ENCODE measurements at places on chromosomes 4 and X.

- peak; percentile 80 for DNase-seq
Observed at GRCh38 chr4:72768364-72768763, 199.3 kb upstream of the ADAMTS3 start.

DNA sequence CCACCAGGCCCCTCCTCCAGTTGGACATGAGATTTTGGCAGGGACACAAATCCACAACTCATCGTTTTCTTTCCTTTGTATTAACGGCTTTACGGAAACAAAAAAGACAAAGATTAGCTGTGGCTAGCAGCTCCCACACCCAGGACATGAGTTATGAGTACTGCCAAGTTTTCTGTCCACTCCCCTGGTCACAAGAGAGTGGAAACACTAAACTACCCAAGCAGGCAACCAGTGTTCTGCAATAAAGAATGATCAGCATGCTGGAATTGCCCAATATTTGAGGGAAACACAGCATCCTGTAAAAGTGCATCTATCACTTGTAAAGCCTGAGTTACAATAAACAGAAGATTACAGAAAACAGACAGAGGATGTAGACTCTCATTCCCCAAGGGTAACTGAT is 358.4 kb downstream of the NLGN4X start:
- no peak for DNase-seq

DNA sequence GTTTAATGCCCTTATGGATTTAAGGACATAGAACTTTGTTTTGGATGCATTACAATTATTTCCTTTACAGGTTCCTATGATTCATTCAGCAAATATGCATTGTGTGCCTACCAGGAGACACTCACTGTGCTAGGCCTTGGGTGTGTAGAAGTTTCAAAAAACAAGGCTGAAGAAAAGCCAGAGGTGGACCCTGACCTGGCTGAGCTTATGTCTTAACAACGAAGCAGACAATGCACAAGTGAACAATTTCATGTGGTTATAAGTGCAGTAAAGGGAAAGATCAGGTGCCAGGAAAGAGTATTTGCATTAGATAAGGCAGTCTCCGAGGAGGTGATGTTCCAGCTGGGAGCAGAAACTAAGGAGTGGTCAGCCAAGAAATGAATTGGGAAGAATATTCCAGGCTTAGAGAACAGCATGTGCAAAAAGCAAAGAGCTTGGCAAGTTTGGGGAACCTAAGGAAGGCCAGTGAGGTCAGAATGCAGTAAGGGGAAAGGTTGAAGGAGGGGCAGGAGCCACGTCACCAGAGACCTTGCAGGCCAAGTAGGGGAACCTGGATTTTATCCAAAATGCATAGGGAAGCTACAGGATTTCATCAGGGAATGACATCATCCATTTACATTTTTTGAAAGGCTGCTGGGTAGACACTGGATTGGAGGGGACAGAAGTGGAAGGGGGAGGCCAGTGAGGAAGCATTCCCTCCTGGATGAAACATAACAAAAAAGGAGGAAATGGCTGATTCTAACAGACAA is 193.6 kb downstream of the SOWAHB start:
- DNase-seq, result peak; percentile 35

DNA sequence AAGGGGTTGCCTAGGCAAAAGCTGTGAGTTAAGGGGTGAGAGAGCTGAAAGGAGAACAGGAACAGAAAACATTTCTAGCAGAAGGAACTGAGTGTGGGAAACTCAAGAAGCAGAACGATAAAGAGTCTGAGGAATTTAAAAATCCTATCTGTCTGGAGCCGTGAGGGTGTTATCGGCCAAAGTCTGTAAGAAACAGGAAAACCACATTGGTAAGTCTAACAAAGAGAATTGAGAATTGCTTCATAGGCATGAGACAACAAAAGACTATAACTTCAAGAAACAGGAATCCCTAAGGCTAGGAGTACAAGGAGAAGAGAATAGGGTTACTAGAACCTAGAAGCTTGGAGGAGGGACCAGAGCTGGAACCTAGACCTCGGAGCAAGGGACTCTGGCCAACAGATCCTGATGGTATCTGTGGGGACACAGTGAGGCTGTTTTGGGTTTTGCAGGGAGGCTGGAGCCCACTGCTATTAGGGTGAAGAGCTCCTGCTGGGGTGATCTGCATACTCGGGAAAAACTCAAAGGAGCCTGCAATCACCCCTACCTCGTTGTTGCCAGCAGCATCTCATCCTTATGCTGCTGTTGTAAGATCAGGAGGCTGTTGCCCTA is 175.6 kb downstream of the FBXO8 start:
- DNase-seq, result no peak

- no peak for DNase-seq
Observed at GRCh38 chrX:21374994-21375707, 933 bp downstream of the CNKSR2 start.

DNA sequence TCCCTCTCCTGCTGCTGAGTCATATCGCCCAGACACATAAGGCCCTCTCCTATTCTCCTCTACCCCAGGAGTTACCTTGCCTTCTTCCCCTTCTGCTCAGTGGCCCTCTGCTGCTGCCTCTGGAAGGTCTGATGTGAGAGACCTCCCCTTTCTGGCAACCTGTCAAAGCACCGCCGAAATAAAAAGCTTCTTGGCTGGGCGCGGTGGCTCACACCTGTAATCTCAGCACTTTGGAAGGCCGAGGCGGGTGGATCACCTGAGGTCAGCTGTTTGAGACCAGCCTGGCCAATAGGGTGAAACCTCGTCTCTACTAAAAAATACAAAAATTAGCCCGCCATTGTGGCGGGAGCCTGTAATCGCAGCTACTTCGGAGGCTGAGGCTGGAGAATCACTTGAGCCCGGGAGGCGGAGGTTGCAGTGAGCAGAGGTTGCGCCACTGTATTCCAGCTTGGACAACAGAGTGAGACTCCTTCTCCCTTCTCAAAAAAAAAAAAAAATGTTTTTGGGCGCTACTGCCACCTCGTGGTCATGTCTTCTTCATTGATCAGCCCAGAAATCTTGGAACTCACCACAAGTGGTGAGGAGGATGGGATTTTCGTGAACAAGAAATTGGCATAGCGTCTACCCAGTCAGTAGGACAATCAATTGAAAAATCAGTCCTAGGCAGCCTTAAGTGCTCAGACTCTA is 8.6 kb upstream of the ZXDA start:
- DNase-seq, result peak; percentile 41

DNA sequence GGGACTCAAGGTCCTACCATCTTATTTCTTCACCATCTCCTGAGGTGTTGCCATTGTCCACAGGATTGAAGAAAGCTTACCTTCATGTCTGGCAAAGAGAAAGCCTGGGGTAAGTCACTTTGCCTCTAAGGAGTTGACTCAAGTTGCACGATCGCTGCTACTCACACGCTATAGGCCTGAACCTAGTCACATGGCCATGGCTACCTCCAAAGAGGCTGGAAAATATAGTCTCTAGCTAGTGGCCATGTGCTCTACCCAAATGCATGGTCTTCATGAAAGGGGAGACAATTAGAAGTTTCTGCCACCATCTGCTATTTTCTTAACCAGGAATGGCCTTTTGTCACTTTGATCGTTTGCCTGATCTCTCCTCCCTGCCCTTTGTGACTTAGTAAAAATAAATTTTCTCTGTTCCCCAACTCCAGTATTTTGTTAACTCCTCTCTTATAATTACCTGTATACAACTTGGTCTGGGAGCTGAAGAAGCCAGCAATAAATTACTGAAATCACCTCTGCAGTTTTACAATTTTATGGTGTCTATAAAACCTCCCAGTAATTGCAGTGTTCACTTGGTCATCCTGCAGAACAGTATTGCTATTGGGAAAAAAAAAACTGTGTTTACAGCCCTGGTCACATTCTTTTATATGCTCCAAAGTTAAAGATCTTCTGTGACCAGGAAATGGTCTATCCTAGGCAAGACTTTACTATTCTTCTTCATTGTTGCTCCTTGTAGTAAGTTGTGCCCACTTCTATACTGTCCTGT is 126.7 kb upstream of the TSPAN5 start:
- no peak for DNase-seq

GRCh38 chr4:62320612-62321011 is 1120.5 kb downstream of the ADGRL3 start:
- DNase-seq, result no peak

DNA sequence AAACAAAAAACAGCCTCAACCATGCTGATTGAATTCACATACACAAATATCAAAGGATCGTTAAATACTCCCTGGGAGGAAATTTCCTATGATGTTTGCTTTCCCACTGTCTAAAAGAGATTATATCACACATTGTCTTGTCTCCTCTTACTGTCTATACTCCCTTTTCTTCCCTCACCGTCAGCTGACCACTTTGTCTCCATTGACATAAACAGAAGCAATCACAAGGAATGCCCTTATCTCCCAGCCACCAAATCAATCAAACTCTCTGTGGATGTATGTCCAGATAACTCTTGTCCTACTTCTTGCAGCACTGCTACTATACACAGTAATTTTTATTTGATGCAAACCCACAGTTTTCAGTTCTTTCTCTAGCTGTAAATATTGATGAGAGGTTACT is 12.2 kb upstream of the NUDT9 start:
- no peak for DNase-seq

DNA sequence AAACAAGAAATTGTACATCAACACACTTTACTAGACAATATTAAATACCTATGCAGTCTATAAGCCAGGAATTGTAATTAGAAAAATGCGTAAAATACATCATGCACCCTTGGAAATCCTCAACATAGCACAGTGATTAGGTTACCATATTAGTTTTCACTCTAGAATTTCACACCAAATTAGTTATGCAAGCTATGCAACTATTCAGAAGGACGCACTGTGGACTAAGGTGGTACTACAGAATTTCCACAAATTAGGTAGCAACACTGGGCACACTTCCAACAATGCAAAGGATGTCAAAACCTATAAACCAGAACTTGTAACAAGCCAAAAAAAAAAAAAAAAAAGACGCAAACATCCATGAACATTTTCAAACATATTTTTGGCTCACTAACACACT is 71.1 kb upstream of the ZCCHC13 start:
- peak; percentile 13 for DNase-seq

DNA sequence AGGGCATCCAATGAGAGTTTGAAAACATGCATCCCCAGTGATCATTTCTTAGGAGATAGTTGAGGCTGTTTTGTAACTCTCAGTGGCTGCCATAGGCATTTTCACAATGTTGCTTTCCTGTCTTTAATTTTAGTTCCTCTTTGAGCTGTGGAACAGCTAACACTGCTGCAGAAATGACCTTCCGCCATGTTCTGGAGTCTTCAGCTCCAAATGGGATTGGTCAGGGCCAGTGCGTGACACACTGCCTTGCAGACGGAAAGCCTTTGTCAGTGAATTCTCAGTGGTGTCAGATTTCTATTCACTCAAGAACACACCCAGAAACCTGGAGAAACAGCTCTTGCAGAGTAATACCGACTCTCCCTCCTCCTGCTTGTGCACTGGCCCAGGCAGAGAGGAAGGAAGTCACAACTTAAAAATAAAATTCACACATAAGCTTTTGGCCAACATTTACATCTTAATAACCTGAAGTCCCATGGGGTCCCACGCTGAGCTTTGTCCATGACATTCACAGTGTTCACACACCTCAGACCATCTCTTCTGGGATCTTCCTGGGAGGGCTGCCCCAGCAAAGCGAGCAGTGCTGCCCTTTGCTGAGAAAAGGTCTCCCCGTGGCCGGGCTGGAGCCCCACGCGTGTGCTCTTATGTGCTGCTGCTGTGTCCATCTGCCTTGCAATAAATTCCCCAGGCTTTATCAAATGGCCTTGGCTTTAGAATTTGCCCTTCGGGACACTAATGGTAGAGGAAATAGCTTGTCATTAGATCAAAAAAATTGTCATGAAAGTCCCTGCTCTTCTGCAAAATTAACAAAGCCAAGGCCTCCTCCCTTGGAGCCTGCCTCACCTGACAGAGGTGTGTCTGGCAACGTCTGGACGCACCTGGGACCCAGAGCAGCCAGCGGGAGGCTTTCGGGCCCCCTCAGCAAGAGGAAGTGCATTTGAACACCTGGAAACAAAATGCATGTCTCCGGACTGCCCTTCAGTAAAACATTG is 126.8 kb downstream of the IRF2 start:
- DNase-seq, result no peak

DNA sequence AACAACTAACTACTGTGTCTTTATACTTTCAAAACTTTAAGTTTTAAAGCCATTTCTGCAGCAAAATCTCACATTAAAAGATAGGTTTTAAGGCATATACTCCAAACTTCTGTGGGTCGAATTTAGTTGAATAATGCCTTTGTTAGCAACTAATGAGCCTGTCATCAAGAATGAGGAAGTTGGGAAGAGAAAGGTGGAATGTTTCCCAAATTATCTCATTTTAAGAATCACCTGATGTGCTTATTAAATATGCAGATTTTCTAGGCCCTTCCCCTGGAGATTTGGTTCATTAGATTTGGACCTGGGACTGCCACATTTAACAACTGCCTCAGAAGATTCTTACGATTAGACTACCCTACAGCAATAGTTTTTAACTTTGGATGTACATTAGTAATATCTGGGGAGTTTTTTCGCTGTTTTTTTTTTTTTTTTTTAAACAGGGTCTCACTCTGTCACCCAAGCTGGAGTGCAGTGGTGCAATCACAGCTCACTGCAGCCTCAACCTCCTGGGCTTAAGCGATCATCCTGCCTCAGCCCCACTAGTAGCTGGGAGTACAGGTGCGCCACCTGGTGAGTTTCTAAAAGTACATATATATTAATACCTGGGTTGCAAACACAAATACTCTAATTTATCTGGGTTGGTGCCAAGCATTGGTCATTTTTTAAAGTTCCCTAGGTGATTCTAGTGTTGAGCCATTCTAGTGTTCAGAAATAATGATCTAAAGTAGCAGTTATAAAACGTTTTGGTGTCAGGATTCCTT is 16.1 kb upstream of the TASL start:
- DNase-seq, result no peak

Data from ACHN (cell line).